ENCODE measurements at places on chromosomes 7 and 10.

DNA sequence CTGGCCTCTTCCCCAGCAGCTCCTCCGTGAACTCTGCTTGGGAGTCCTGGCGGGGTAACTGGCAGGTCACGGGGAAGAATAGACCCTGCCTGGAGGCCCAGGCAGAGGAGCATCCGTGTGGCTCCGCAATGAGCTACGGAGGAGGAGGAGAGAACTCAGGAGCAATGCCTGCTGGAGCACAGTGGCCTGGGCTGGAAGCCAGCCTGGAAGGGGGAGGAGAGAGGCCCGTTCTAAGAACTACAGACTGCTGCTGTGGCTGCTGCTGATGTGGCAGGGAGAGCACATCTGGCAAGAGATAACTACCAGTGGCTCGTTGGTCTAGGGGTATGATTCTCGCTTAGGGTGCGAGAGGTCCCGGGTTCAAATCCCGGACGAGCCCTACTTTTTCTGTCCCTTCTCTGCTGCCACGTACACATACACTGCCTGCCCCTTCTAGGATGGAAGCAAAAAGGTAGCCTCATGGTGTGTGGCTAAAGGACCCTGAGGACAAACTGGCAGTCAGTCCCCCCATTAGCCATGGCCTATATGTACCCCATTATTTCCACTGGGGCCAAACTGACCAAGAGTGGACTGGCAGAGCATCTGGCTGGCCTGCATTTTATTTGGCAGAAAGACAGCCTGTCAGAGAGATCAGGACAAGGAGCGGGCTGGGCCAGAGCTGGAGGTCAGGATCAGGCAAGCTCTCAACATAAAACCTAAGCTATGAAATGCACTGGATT lies 7.7 kb upstream of the OPN1SW start:
- DNase-seq: peak; percentile 61

GRCh38 chr7:46291601-46292150 lies 370.6 kb upstream of the IGFBP3 start:
- no peak for DNase-seq

GRCh38 chr10:22433875-22434274 lies 88.6 kb downstream of the SPAG6 start:
- no peak for DNase-seq

- DNase-seq: no peak
Observed at GRCh38 chr10:117688358-117688757, 145.8 kb downstream of the EMX2 start.

- no peak for DNase-seq
Observed at GRCh38 chr7:143979359-143979758, 20.8 kb upstream of the OR6B1 start.

- no peak for DNase-seq
Observed at GRCh38 chr7:23004247-23004520, 9.7 kb downstream of the HYCC1 start.

DNA sequence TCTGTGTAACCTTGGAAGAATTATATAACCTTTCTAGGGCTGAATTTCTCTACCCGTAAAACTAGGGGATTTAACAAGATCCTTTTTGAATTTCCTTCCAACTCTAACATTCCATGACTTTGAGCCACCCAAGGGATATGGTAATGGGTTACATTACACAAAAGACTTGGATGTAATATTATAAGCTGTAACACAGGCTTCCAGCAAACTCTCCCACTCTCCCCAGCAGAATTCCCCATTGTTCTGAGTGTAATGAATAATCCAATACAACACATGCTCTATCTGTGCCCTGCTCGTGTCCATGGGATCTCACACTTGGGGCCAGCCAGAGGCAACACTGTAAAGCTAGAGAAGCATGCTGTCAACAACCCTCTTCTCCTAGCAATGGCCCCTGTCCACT lies 790.6 kb upstream of the AUTS2 start:
- DNase-seq: no peak

DNA sequence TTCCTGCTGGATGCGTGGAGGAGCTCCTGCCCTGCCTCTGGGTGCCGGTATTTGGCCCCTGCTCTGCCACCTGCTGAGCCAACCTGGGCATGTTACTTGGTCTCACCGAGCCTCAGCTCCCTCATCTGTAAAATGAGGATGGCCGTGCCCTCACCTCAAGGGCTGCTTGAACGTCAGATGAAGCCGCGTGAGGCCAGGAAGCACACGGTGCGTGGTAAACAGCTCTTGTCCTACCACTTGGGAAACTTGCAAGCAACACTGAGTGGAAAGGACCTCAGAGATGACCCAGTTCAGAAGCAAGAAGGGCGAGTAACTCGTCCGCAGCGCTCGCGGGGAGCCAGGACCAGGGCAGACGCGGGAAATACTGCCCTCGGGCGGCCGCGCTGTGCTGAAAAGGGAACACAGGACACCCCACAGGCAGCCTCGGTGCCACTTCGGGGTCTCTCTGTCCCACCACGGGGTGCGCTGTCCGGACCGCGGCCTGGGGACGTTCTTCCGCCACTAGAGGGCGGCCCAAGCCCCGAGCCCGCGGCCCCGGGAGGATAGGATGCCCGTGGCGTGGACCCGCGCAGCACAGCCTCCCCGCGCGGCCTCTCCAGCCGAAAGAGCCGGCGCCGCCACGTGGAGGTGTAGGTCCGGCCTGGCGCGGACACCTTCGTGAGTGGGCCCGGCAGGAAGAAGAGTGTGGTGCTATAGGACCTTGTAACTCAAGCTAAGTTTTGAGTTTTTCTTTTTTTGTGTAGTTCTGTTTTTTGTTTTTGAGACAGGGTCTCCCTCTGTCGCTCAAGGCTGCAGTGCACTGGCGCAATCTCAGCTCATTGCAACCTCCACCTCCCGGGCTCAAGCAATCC lies 94.1 kb downstream of the PRKAG2 start:
- DNase-seq: peak; percentile 59

DNA sequence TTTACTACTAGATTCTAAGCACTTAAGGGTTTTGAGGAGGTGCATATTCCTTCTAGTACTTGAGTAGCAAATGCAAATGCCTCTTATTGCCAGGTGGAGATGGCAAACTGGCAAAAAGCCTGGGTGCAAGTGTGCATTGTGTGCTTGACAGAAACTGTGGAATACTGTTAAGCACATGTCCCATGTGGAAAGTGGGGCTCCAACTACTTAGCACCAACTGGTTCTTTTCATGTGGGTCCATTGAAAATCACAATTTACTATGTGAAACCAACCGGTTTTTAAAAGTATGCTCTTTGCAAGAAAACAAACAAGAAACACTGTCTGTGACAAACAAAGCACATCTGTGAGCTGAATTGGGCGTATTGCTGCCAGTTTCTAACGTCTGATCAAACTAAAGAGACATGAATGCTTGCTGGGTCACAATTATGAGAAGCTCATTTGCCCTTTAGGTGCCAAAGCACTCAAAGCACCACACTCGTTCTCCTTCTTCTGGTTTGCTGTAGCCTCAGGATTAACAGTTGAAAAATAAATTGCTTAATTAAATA lies 197.4 kb downstream of the SEMA3E start:
- DNase-seq: peak; percentile 64

GRCh38 chr7:32140210-32140939 lies 70.2 kb upstream of the PDE1C start:
- DNase-seq: no peak

DNA sequence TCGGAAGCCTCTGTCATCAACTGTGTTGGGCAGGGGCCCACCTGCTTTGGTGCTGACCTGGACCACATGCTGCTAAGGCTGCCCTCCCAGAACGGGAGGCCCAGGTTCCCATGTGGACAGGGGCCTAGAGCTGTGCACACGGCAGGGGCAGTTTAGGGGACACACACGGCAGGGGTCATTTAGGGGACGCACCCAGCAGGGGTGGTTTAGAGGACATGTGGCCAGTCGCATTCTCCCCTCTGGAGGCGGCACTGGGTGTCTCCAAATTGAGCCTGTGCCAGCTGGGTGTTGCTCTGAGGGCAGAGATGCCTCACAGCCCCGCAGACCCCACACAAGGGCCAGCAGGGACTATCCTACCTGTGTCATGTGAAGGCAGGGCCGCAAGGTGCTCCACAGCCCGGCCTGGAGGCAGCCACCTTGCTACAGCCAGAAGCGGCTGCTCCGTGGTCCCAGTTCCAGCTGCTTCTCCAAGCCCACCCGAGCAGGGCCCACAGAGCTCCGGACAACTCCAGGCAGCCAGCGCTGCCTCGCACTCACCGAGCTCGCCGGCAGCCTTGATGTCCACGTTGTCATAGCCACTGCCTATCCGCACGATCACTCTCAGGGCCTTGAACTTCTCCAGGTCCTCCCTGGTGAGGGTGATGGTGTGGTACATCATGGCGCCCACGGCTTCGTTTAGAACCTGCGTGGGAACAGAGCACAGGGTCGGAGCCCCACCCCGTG lies 60.7 kb downstream of the ZRANB1 start:
- DNase-seq: no peak

DNA sequence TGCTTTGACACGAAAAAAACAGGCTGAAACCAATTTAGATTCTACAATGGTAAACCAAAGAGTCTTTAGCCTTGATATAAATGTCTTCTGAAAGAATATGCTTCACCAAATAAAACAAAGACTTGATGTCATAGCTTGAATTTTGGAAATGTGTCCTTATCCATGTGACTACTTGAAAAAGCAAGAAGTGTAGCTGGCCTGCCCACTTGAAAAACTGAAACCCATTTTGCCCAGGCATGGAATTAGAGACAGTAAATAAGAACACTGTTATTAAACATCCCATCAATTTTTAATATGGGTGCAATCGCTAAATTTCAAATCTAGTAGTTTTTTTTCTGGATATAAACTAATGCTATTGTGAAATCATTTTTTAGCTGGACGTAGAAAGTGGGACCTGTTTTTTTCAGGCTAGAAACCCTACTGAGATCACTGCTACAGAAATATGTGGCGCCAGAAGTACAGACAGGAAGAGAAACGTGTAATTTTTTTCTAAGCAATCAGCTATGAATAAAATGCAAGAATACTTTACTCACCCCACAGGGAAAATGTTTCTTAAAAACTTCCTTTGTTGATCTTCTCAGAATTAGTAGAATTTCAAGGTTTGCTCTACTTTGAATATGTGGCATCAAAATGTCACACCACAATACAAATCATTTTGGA lies 56.7 kb downstream of the PIP4K2A start:
- no peak for DNase-seq

- DNase-seq: no peak
Observed at GRCh38 chr10:75547391-75548298, 116.2 kb downstream of the LRMDA start.

- no peak for DNase-seq
Observed at GRCh38 chr10:81348003-81348402, 527.0 kb upstream of the NRG3 start.

- no peak for DNase-seq
Observed at GRCh38 chr10:11042357-11042756, 24.7 kb downstream of the CELF2 start.

DNA sequence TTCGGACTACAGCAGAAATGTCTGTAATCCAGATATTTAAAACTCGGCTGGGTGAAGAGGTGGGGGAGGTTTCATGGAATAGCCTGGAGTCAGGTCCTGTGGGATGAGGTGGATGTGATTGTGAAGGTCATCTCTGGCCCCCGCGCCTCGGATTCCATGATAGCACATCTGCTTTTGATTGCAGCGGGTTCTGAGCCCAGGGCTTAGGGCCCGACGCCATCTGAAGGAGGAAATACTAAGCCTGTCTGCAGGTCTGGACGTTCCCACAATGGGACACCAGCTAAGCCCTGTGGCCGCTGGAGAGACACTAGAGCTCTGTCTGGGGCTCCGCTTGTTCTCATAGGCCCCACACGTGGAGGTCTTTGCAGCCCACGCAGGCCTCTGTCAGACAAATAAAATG lies 328.7 kb downstream of the CXCL12 start:
- no peak for DNase-seq

GRCh38 chr10:42697926-42698325 lies 59.6 kb upstream of the ZNF33B start:
- no peak for DNase-seq

- peak; percentile 58 for DNase-seq
Observed at GRCh38 chr7:139635526-139636302, 112.2 kb downstream of the CLEC2L start.

GRCh38 chr7:110296321-110296720 lies 794.6 kb upstream of the LRRN3 start:
- no peak for DNase-seq

DNA sequence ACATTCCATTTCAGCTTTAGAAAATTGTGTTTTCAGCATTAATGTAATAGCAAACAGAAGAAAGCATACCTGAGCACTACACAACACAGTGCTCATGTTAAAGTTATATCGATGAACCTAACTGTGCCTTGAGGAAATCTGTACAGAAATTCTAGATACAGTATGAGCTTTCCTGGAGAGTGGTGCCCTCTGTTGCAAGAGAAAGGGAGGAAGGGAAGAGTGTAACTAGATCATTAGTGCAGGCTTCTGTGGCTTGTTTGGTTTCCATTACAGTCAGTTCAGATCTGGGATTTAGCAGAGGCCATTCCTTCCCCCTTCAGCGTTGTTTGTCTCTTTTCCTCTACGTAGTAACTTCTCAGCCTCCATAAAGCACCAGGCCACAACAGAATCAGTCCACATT lies 139.7 kb downstream of the HTR7 start:
- DNase-seq: peak; percentile 10

DNA sequence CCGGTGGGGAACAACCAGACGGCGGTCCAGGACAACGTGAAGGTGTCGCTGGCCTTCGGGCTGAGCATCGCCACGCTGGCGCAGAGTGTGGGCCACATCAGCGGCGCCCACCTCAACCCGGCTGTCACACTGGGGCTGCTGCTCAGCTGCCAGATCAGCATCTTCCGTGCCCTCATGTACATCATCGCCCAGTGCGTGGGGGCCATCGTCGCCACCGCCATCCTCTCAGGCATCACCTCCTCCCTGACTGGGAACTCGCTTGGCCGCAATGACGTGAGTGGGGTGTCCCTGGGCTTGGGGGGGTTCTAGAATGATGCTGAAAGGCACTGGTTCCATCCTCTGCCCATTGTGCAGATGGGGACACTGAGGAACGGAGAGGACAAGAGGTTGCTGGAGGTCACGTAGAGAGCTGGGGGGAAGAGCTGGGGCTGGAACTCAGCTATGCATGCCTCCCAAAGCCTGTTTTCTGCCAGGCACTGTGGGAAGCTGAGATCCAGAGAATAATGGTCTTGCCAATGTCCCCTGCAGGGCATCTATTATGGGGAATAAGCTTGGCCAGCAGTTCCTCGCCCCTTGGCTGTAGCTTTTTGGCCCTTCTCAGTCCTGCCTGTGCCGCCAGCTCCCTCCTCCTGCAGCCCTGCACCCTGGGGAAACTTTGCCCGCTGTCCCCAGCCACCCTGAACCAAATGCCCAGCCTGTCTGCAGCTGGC lies 523 bp downstream of the AQP1 start:
- no peak for DNase-seq

GRCh38 chr7:156950381-156950858 lies 908 bp downstream of the NOM1 start:
- no peak for DNase-seq

- no peak for DNase-seq
Observed at GRCh38 chr7:29115130-29115687, 31.1 kb downstream of the CPVL start.

DNA sequence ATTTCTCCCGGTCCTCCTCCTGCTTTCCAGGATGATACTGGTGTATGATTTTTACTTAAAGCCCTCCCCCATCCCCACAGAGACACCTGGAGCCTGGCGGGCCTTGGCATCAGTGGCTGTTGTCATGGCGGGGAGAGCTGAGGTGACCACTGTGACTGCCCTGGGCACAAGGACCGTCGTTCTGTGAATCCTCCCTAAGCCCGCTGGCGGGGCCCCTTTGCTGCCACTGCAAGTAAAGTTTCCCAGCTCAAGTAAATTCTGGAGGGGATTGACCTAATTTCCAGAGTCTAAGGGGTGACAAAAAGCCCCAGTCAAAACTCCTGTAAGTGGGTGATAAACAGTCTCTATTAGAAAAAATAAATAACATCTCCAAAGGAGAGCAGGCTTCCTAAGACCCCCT lies 393.2 kb upstream of the PODXL start:
- no peak for DNase-seq

GRCh38 chr10:79445161-79445976 lies at the start of gene ZCCHC24:
Gene ZCCHC24 (minus strand): TSS chr10:79445624. CDS start chr10:79445440, 184 bp downstream.
- DNase-seq: peak; percentile 100

All from pons (tissue), 1 donor.